ENCODE measurements at places on chromosomes 1 and 21.

GRCh38 chr1:24294716-24295371 is 24.3 kb upstream of the GRHL3 start:
- DNase-seq, result no peak

DNA sequence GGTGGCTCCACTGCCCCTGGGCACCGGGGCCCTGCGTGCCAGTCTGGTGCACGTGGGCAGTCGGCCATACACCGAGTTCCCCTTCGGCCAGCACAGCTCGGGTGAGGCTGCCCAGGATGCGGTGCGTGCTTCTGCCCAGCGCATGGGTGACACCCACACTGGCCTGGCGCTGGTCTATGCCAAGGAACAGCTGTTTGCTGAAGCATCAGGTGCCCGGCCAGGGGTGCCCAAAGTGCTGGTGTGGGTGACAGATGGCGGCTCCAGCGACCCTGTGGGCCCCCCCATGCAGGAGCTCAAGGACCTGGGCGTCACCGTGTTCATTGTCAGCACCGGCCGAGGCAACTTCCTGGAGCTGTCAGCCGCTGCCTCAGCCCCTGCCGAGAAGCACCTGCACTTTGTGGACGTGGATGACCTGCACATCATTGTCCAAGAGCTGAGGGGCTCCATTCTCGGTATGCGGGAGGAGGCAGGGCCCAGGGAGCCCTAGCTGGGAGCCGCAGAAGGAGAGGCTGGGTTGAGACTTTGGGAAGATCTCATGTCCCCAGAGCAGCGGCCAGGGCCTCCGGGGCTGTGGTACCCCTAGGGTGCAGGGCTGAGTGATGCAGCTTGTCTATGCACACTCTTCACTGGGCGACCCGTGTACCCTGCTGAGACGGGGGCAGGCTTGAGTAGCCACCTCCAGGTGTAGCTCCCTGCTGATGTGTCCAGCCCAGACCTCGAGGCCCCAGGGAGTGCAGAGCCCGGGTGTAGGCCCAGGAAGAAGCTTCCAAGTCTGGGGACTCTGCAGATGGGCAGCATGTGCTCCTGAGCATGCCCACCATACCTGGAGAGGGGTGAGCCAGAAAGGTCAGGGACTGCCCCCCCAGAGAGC is 1.8 kb downstream of the VWA1 start:
- DNase-seq, result no peak

GRCh38 chr1:153368495-153368894 is 6.9 kb downstream of the S100A12 start:
- no peak for DNase-seq

DNA sequence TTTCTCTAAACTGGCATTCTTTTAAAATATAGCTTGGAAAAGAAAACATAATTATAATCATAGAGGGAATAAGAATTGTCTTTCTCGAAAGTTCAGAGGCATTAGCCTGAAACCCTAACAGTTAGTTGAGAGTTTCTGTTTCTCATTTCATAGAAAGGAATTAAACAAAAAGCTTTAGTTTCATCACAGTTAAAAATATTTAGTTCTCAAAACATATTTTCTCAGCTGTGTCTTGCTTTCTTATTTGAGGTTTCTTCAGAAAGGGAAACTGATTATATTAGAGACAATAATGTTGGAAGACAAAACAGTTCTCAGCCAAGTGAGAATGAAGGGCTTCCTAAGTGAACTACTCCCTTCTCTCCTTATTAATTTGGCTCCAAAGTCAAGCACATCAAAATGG is 75.4 kb upstream of the C1orf105 start:
- DNase-seq, result no peak

DNA sequence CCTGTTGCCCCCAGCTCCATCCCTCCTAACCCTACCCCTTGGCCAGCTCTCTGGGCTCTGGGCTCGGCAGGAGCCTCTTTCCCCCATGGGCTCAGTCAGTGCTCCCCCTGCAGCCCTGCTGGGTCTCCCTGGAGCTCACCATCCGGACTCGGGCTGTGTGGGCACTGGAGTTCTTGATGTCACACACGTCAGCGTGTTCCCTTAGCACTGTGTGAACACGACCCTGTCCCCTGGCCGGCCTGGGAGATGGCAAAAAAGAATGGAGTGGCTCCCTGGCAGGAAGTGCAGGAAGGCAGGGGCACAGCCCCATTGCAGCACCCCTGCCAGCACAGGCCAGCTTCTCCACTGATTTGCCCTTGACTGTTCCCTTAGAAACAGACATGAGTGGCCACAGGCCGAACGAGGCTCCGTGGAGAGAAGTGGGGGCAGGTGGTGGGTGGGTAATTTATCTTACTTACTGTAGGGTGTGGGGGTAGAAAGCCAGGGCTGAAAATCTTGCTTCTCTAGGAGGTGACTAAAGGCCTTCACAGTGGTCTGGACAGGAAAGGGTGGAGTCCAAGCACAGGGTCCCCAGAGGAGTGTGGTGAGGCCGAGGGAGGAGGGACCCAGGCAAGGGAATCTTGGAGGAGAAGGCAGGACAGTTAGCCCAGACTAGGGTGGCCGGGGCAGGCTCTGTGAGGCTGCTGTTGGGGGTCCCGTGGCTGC is 381.7 kb upstream of the VAMP3 start:
- no peak for DNase-seq

- no peak for DNase-seq
Measured at GRCh38 chr1:108643492-108644335, 17.2 kb downstream of the HENMT1 start.

GRCh38 chr1:162033428-162033827 is 9.8 kb upstream of the OLFML2B start:
- DNase-seq, result no peak

GRCh38 chr1:8398677-8399076 is 80.8 kb downstream of the SLC45A1 start:
- DNase-seq, result no peak

- no peak for DNase-seq
Measured at GRCh38 chr1:203306089-203306964, 1.0 kb downstream of the BTG2 start.

DNA sequence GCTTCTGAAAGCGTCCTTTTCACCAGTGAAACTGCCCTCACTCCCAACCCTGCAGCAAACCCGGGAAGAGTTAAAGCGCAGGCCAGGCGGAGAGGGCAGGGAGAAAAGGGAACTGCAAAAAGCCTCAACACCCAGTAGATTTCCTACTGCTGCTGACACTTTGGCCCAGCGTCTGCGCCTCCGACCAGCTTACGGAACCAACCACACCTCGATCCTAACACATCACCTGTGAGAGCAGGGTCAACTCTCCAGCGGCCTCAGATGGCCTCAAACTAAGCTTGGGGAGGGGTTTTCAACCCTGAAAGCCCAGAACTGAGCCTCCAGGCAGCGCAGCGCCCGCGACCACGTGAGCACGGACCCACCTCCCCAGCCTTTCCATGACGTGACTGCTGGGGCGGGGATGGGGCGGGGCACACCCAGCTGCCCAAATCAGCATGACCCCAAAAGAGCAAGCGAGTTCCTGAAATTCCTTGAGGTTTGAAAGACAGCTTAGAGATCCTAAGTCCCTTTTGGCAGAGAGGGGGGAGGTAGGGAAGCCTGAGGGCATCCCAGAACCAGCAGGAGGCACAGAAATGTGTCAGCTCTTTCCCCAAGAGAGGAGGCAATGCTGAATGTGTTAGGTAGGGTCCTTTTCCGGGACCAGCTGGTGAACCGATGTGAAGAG is 59.1 kb downstream of the ITPKB start:
- DNase-seq, result no peak

GRCh38 chr1:241323514-241324195 is 33.4 kb downstream of the RGS7 start:
- no peak for DNase-seq

DNA sequence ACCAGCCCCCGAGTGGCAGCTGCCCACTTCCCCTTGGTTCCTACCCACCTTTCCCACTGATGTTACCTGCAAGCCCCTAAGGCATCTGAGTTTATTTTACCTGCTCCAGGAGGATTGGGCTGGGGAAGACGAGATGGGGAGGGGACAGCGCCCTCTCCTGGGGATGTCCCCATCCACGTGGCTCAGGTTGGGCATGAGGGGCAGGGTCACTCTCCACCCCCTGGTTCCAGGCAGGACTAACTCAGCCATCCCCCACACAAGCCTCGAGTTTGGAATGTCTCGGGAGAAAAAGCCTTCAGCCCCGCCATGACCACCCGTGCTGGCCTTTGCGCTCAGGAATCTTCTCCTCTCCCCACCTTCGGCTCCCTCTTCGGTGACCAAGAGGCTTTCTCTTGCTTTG is 90.0 kb downstream of the ARHGEF10L start:
- no peak for DNase-seq

DNA sequence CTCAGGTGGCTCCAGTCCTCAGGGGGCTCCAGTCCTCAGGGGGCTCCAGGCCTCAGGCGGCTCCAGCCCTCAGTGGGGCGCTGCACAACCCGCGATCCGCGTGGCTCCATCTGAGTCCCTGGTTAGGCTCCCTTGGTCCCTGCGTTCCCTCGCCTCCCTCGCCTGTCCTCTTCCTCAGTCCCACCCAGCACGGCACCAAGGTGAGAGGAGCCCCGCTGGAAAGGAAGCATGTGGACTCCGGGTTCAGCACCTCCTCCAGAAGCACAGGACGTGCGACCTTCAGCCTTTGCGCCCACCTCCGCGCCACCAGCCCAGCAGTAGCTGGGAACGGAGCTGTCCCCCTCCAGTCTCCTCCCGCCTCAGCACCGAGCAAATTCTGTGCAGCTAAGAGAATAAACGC is 8.1 kb upstream of the OR2M5 start:
- no peak for DNase-seq

DNA sequence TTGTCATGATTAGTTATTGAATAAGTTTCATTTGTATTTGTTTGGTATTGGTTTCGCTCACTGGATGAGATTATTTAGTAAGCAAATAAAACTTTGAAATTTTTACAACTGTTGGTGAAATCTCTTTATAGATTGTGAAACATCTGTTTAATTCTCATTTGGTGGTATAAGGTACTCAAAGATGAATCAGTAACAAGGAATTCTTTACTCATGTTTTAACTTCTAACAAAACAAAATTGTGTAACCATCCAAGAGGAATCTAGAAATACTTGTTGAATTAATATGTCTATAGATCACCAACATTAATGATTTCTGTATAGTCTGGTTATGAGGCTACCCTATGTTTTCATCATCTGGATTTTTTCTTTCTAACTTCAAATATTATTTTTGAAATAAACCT is 62.8 kb upstream of the USP25 start:
- DNase-seq, result no peak

GRCh38 chr21:46552865-46553379 is 52.0 kb downstream of the S100B start:
- no peak for DNase-seq

DNA sequence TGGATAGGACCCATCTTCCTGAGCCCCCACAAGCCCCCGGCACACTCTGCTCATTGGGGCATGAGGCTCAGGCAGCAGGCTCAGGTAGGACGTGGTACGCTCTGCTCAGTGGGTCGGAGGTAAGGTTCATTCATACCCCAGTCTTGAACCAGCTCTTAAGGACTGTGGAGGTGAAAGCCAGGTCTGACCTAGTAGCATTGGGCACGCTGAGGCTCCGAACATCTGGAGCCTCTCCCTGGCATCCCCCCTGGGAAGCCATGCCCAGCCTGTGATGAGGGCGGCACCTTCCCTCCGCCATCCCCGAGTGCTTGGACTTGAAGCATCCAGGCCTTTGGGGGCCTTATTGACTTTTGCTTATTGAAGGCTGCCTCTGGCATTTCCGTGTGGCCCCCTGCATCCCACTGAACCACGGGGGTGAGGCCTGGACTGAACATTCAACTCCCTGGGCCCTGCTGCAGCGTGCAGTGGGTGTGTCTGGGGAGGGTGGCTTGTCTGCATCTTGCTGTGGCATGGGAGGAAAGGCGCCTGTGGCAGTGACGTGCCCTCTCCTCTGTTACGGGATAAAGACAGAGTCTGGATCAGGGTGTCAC is 50.0 kb downstream of the FAAP20 start:
- DNase-seq, result no peak
